Smooth muscle cell of the brain vasculature (primary cell): ENCODE measurements at places on chromosomes 5 and 9.

DNA sequence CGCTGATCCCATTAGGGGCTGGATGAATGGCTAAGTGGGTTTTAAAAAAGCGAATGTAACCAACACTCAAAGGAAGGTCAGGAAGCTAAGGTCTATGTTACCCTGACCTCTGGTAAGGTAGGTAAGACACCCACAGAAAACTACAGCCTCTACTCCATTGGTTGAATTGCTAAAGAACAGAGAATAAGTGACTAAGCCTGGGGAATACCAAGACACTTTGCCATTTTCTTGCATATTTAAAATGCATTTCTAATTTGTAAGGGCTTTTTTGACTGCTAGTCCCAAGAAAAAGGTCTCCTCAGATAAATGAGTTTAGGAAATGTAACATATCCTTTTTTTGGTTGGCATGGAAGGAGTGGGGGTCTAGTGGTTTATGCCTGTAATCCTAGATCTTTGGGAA lies 368.7 kb downstream of the BNC2 start:
- no peak for DNase-seq

DNA sequence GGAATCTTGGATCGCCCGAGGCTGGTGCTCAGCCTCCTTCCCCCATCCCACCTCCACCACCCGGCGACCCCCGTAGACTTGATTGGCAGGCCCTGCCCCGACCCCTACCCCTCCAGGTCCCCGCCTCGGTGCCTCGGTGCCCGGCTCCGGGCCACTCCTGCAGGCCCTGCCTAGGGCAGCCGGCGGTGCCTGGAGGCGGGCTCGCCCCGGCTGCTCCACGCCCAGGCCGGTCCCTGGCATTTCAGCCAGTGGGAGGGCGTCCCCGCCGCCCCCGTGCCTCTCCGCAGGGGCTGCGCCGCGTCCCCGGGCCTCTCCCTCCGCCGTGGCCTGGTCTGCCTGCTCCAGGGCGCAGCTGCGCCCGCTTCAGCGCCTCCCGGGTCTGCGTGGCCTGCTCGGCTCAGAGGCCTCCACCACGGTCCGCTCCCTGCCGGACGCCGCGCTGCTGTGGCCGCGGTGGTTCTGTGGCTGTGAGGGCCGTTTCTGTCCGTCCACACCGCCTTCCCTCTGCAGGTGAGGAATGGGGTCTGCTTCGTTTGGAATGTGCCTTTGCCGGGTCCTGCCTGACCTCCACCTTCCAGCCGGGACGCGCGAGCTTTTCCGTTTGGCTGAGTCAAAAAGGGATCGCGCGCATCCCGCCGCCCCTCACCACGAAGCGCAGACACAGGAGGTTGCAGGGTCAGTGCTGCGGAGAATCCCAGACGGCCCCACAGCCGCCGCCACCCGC lies 48.3 kb upstream of the IRX4 start:
- no peak for DNase-seq

DNA sequence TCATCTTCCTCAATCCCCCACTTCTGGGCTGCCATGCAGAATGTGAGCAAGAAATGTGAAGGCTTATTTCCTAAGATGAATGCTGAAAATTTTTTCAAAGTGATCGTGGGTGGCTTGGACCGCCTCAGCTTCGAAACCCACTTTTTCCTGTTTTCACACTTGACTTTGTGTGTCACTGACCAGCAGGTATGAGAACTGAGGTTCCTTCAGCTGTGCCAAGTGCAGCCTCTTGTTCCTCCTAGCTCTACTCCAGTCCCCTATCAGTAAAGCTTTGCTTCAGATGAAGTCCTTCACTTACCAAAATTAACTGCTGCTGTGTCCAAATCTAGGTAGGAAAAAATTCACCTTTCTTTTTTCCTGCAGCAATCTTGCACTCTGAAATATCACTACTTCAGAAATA lies 382.6 kb downstream of the DTWD2 start:
- DNase-seq: no peak

DNA sequence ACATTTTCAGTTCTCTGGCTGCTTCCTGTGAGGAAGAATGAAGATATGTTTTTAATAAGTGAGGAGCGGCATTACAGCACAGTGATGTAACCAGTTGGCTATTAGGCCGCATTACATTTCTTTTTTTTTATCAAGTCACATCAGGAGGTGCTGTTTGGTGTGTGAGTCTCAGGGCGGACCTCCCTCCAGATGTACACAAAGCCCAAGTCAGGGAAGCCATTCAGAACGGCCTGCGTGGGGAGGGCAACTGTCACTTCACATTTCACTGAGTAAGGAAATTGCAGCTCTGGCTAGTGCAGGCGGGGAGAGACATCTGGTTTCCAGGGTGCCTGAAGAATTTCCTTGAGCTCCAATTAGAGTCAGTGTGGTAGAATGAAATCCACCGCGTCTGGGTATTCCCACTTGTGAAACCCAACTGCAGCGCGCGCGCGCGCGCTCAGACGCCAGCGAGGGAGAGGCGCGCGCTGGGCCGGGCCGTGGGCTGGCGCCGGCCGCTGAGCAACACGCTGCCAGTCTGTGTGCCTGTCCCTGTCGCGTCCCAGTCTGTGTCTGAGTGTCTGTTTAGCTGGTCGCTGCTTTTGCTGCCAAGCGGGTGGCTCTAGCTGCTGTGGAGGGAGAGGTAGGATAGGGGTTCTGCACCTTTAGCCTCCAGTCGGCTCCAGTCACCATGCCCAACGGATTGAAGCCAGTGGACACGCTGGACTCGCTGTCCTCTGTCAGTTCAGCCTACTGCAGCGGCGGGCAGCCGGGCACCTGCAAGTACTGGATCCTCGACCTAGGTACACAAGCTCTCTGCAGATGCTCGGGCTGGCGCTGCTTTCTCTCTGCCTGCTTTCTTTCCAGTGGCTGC lies 140.8 kb upstream of the OTULINL start:
- peak; percentile 92 for DNase-seq

DNA sequence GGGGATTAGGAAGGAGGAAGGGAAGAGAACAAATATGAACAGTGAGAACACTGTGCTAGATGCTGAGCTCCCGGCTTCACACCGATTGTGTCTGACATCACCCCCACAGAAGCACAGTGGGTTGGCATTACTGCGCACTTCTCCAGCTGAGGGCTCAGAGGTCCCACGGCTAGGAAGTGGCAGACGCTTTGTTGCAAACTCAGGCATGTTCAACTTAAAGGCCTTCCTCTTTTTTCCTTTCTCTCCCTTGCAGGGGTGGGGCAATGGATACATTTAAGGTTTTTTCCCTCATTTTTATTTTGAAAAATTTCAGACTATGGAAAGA lies 15.5 kb upstream of the SHB start:
- no peak for DNase-seq

- DNase-seq: no peak
These were observed 71.0 kb upstream of the FAM120A start for GRCh38 chr9:93380410-93381060.

DNA sequence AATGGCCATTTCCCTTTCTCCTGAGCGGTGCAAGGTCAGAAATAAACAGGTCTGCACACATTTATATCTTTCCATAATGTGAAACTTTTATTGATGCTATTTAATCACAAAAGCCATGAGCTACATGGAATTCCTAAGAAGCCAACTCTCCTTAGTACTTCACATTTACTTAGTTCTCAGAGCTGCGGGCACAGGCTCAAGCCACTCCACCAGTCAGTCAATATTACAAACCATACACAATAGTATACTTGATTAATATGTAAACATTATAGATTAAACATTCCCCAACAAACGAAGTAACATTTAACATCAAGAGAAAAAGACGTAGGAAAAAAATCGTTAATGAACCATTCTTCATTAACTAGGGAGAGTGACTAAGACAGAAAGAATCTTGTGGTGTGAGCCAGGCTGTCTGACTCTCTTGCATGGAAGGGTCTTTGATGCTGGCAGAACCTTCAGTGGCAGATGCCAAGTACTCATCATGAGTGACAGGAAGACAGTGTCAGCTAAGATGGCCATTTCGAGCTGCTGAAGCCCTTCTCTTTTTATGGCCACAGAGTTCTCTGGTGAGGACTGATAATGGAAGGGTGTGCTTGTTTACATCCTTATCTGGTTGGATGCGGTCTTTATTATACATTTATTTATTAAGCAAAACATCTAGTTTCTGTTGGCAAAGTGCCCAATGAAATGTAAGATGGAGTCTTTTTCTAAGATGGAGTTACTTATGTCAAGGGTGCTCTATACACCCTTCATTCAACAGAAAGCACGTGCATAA lies 115.5 kb upstream of the TUT7 start:
- no peak for DNase-seq

DNA sequence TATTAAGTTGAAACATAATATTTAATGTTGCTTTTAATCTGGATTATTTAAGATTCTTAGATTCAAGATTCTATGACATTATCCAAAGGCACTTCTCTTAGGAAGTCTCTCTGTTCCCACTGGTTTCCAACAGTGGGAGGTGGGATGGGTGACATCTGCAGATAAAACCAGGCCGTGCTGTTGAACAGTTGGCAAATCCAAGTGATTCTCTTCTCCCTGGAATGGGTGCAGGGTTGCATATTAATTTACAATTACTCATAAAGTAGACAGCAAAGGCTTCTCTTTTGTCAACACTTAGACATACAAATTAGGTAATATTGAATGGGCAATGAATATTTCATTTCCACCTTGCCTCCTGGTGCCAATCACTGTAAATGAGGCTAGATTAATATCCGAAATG lies 233.7 kb upstream of the IL12B start:
- no peak for DNase-seq
